NCI-H510A treated with DMSO at 0.1 percent for 48 hours (cell line): ENCODE measurements at places on chromosomes 4 and X.

- no peak for DNase-seq
These were observed 69.4 kb upstream of the CLCN4 start for GRCh38 chrX:10087391-10087790.

- no peak for DNase-seq
These were observed 1106.0 kb downstream of the STIM2 start for GRCh38 chr4:27966664-27967063.

- no peak for DNase-seq
These were observed 4.6 kb upstream of the LUZP4 start for GRCh38 chrX:115284877-115285276.

DNA sequence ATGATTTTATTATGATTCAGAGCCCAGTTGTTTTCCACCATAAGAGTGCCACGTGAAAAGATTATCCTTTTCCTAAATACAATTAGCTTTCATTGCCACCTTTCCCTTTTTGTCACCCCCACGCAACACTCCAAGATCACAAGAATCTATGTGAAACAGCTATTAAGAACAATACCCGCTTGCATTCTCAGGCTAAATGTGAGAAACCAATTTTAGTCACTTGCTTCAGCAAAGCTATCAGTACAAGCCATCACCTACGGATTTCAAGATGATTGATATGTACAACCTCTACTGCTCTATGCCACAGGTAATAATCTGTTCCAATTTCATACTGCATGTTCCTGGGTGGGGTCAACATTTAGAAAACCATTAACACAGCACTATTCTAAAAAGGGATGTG lies 2.5 kb downstream of the ATP11C start:
- no peak for DNase-seq

DNA sequence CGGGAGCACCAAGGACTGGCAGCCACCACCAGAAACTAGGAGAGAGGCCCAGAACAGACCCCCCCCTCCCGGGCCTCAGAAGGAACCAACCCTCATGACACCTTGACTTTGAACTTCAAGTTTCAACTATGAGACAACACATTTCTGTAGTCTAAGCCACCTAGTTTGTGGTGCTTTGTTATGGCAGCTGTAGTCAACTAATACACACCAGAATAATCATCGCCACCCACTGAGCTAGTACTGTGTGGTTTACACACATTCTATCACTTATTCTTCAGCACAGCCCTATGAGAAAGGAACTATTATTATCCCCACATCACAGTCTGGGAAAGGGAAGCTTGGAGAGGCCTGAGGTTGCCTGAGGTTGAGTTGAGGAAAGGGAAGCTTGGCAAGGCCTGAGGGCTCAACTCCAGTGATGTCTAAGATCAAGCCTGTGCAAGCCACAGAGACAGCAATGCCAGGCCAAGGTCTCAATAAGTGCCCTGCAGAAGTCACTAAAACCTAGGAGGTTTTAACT lies 126.6 kb downstream of the FHDC1 start:
- no peak for DNase-seq

DNA sequence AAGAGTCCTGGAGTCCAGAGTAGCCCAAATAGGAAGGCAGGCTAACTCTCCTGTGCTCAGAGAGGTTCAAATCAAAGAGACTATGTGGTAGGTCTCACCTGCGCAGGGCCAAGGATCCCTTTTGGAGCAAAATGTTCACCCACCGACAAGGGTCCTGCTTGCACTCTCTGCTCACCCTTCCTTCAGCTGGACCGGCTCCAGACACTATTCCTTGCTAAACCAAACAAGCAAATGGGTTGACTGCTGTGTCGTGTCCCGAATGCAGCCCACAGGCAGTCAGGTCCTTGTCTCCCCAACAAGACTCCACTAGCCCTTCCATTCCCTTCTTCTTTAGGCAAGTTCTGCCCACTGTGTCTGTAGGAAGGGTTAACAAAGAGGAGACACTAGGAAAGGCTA lies 760 bp downstream of the TRMT2B start:
- peak; percentile 37 for DNase-seq

GRCh38 chrX:10534611-10535010 lies 85.8 kb downstream of the MID1 start:
- DNase-seq, result no peak

GRCh38 chr4:67926485-67926884 lies 36.8 kb downstream of the TMPRSS11A start:
- DNase-seq, result no peak

DNA sequence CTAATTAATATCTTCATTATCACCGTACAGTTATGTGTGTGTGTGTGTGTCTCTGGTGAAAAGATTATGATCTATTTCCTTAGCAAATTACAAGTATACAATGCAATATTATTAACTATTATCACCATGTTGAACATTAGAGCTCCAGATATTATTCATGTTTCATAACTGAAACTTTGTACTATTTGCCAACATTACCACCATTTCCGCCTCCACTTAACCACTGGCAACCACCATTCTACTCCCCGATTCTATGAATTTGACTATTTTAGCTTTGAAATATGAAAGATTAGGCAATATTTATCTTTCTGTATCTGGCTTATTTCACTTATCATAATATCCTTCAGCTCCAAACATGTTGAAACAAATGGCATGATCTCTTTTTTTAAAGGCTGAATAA lies 717.9 kb downstream of the ARAP2 start:
- DNase-seq, result no peak

DNA sequence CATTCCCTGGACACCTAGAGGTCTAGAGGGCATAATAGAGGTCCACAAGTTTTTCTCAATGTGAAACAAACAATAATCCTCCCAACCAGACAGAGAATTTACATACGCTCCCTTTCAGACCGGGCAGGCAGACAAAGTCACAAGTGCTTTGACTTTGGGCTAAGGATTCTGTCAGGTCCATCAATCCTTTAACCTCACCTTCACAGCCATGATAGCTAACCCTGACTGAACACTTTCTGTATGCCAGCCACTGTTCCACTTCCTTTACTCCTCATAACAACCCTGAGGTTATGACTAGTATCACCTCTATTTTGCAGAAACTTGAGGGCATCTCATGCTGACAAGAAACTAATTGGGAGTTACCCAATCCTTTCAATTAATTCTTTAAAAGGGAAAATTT lies 118.8 kb upstream of the AFF2 start:
- no peak for DNase-seq

DNA sequence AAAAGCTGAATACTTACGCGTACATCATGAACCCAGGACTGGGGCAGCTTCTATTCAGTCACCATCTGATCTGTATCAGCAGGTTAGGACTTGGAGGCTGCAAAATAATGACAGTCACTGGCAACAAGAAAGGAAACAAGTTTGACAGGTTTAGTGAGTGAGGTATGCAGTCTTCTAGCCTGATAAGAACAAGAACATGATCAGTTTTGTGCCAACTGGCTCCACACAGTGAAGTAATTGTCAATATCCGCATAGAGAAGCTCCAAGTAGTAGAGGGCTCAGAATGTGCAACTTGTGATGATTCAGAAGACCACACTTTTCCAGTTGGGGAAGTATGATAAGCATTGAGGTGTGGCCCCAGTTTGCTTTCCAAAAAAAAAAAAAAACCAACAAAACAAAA lies at the start of gene TMPRSS11F:
TMPRSS11F (minus strand) TSS at position 77 of the 400 bp plus-strand sequence; CDS start at position 28, 49 bp downstream.
- DNase-seq, result peak; percentile 94

- DNase-seq, result no peak
These were observed 587.6 kb upstream of the DIPK2B start for GRCh38 chrX:45788315-45788714.

- no peak for DNase-seq
These were observed 1.5 kb upstream of the UGT2B17 start for GRCh38 chr4:68577590-68577989.

GRCh38 chrX:154404625-154405192 lies 4.3 kb downstream of the DNASE1L1 start:
- DNase-seq, result no peak

DNA sequence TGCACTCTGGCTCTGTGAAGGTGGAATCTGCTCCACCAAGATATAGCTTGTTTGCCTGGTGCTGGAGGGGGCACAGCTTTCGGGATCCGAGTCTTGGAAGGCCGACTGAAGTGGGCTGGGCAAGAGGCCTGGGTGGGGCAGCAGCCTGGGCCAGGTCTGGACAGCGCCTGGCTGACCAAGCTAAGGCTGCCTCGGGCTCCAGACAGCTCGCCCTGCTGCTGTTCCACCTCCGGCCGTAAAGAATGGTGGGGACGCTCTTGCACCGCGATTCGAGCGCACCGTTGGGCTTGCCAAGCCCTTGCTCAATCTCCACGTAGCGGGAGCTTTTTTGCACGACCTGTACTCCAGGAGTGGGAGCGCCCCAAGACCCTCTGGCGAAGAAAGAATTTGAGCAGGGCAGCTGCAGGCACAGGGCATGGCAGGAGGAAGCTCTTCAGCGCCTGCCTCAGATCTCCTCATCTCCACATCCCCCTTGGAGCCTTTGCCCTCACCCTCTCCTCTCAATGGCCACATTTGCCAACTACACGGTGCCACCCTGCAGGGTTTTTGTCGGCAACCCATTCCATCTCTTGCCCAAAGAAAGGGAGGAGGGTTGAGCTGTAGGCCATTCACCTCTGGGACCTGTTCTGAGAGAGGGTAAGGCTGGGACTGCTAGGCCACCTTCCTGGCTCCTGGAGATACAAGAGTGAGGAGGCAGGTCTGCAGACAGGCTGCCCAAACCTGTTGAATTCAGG lies 18.9 kb downstream of the CNGA2 start:
- no peak for DNase-seq

DNA sequence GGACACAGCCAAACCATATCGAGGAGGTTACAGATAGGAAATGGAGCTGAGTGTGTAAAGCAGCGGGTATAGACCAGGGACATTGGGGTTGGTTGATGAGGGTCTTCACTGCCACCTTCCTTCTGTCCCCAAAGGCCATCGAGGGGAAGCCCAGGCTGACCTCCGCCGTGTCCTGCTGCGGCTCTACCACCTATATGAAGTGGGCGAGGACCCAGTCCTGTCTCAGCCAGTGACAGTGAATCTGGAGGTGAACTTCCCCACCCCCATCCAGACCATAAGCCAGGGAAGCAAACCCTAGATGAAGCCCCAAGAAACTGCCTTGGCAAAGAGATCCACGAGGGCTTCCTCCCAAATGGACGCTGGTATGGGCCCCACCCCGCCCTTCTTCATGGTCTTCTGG lies 23.2 kb upstream of the MRFAP1 start:
- DNase-seq, result no peak

DNA sequence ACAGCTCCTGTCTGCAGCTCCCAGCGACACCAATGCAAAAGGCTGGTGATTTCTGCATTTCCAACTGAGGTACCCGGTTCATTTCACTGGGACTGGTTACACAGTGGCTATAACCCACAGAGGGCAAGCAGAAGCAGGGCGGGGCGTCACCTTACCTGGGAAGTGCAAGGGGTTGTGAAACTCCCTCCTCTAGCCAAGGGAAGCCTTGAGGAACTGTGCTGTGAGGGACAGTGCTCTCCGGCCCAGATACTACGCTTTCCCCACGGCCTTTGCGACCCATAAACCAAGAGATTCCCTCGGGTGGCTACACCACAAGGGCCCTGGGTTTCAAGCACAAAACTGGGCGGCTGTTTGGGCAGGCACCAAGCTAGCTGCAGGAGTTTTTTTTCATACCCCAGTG lies 218.9 kb downstream of the PPP3CA start:
- DNase-seq, result no peak

GRCh38 chr4:88866862-88867550 lies 169.4 kb upstream of the NAP1L5 start:
- peak; percentile 91 for DNase-seq

DNA sequence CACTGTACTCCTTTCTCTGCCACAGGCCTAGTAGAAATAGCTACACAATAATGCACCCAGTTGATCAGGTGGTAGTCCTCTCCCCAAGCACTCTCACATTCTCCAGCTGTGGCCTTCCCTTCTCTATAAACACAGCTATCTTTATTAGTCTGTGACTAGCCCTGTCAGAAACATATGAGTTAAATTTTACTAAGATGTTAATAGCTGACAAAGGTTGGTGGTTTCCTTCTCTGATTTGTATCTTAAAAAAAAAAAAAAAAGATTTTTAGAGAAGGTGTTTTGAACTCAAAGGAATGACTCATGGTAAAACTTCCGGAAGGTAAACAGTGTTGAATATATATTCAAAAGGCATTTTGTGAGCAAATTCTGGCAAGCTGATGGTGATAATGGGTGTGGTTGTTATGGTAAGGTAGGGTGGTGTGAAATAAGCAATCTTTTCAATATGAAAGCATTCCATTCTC lies 327.4 kb downstream of the PPP3CA start:
- no peak for DNase-seq

DNA sequence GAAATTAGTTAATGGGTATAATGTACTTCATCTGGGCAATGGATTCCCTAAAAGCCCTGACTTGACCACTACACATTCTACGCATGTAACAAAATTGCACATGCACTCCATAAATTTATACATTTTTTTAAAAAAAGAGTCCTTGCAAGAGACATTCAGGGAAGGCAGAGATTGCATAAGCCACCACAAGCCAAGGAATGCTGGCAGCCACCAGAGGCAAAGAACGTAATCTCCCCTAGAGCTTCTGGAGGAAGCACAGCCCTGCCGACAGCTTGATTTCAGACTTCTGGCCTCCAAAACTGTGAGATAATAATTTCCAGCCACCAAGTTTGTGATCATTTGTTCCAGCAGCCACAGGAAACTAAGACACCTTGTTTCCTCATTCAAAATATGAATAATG lies 185.6 kb upstream of the GALNT7 start:
- DNase-seq, result no peak

- no peak for DNase-seq
These were observed 50.1 kb upstream of the SGMS2 start for GRCh38 chr4:107774681-107775080.

DNA sequence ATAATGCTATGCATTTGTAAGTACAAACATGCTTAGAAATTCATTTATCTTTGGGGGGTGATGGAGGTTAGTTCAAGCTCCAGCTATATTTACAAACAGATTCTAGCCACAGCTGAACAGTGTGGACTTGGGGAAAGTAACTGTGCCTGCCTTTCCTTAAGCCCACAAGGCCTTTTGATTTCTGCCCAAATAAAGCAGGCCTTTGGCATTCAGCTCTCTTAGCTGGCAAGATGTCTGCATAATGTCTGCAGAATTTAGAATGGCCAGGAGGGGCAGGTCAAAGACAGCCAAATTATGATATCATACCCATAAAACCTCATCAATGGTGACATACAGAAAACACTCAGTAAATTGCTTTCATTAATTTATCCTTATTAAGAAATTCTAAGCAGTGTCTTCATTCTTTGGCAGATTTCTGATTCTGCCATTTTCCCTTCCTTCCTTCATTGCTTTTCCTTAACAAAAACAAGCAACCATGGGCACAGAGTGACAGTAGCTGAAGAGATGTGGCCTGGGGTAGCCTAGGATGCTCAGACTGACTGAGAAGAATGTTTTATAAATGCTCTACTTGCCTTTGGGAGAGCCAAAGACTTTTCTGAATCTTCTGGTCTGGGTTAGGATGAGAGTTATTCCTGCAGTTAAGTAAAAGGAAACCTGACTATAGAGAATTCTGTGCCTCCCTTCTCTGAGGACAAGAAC lies 538.7 kb upstream of the NR3C2 start:
- no peak for DNase-seq

DNA sequence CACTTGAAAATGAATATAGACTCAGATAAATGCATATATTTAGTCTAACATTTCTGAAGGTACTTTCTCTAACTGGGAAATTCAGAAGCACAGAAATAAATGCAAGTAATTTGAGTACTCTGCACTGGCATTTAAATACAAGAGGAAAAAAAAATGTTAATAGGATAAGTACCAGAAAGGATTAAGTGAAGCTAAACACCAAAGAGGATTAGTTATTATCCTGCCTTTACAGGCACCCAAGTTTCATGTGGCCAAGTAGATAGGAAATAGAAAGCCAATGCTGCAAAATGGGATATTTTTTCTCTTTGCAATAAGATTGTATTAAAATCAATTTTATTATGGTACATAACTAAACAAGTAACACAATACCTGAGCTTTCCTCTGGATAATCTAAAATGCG lies 762.5 kb downstream of the PCDH7 start:
- DNase-seq, result no peak

- no peak for DNase-seq
These were observed 57.1 kb downstream of the ANAPC4 start for GRCh38 chr4:25433966-25434827.
